ENCODE measurements at places on chromosomes 1 and 21.

GRCh38 chr1:903721-904271, 19.9 kb upstream of the SAMD11 start:
- no peak for DNase-seq

DNA sequence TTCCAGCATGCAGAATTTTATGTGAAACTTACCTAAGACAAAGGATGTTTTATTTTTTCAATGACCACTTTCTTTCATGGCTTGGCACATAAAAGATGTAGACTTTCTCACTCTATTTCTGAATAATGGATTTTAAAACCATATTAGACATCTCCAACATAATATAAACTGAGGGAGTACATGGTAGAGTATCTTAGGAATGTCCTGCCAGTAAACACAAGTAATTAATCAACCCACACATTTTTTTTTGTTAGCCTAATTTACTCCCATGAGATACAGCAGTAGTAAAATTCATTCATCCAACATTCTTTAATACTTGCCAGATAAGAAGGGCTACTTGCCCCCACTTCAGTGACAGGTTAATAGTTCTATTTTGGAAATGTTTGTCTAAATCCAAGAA, 235.4 kb upstream of the ADAMTS5 start:
- no peak for DNase-seq

DNA sequence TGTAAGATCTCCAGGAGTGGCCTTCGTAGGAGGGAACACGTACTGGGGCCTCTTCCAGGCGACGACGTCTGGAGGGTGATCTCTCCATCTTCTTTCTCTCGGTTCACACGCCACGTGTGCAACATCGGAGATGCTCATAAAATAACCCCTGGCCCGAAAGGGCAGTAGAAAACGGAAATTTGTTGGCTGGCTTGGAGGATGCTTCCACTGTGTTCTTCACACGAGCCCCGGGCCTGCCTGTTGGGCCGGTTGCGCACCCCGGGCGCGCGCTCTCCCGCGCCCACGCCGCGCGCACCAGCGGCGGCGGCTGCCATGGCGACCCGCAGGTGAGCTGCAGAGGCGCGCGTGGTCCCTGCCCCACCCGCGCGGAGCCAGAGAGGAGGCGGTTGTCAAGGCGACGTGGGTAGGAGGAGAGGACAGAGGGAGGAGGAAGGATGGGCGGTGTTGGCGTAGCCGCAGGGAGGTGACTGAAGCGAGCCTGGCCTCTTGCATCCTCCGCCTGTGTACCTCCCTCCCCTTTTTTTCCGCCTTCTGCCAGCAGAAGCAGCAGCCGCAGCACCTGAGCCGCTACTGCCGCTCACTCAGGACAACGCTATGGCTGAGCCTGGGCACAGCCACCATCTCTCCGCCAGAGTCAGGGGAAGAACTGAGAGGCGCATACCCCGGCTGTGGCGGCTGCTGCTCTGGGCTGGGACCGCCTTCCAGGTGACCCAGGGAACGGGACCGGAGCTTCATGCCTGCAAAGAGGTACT, at the start of gene ELAPOR1:
Gene ELAPOR1 (plus strand): TSS at position 526 of the 752 bp plus-strand sequence. CDS start 69 bp downstream, at position 595.
- DNase-seq: no peak

- DNase-seq: no peak
Observed at GRCh38 chr1:159790237-159790917, 9.6 kb downstream of the DUSP23 start.

DNA sequence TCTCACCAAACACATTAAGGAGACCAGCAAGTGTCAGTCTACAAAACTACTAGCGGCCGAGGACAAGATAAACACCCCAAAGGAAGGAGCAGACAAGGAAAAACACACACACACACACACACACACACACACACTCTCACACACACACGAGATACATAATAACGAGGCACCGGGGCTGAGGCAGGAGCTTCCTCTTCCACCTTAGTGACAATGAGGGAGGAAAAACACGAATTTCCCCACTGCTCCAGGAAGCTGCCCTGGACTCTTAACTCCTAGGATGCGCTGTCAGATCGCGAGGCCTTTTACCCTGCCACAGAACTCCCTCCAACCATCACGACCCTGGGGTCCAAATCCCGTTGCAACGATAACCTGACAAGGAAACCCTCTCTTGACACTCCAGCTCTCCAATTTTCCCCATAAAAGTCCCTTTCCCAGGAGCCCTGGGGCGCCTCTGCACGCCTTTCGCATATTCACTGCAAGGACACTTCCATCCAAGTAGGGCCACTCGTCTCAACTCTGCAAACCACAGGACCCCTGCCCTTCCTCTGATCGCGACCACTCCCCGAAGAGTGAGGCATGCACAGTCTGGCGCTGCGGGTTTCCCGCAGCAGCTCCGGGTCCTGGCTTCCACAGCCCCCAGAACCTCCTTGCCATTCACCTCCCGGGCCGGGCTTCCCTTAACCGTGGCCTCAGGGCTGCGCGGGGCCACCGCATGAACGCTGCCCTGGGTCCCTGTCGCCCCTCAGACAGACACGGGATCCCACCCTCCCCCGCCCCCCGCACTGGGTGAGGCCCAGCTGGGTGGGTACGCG, 581 bp downstream of the ETV3 start:
- DNase-seq: no peak

GRCh38 chr1:45864167-45865106, 61.0 kb downstream of the MAST2 start:
- DNase-seq: no peak

GRCh38 chr21:43740497-43741156, 21.7 kb downstream of the PDXK start:
- no peak for DNase-seq

DNA sequence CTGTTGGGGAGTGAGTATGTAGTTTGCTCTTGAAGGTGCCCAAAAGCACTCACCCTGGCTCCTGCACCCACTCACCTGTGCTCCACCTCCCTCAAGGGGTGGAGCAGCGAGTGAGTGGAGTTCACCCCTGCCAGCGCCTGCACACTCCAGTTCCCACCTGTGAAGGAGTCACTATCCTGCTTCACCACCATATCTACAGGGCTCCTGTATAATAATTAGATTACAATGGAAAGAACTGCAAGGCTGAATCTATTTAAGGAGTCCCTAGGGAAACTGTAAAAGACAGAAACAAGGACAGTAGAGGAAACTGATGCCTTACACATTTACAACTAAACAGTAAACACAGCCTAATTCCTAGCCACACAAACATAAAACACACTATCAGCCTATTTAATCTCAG, 4.1 kb downstream of the DNAI4 start:
- DNase-seq: no peak

DNA sequence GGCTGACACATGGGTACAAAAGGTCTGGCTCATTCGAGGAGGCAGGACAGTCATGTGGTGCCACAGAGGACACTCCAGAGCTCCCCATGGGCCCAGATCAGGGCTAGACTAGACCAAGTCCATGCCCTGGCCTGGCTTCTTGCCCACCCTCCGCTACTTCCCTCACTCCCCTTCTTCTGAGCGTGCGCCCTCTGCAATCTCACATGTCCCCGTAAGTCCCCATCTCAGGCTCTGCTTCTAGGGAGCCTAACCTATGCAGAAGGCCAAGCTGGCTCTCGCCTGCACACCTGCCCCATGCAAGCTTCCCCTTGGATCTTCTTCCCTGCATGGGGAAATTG, 553.6 kb downstream of the PTPRU start:
- DNase-seq: no peak

DNA sequence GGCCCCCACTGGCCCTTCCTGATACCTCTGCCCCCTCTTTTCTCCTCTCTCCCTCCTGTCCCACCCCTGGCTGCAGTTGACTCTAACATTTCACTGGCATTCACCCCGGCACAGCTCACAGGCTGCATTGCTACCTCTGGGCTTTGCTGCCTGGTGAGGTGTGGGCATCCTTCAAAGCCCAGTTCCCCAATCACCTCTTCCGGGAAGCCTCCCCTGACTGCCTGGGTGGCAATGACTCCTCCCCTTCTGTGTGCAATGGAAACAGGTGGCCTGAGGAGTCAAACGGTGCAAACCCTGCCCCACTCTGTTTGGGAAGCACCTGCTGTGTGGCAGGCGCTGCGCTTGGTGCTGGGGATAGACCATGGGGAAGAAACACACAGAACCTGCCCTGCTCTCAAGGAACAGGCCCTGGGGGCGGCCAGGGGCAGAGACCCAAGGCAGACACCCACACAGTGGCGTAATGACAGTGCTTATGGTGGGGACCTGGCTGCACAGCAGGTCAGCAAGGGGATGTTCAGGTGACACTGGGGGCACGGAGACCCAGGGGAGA, 39.3 kb upstream of the POFUT2 start:
- DNase-seq: no peak

- DNase-seq: no peak
Observed at GRCh38 chr1:14597343-14598006, 1.0 kb upstream of the KAZN start.

DNA sequence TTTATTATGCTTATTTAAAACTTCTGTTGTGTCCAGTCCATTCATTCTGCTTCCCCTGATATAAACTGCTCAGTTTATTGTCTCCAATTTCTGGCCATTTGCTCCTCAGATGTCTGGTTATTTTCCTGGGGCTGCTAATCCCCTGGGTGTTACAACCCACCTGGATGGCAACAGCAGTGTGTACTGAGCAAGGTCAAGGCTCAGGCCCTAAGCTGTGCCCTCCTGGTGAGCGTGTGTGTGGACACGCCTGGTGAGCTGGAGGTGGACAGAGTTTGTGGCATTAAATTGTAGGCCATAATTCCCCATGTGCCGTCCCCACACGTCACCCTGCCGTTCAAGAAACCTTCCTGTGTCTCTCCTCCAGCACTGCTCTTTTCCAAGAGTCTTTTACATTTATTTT, 18.1 kb upstream of the KIF1B start:
- DNase-seq: no peak

DNA sequence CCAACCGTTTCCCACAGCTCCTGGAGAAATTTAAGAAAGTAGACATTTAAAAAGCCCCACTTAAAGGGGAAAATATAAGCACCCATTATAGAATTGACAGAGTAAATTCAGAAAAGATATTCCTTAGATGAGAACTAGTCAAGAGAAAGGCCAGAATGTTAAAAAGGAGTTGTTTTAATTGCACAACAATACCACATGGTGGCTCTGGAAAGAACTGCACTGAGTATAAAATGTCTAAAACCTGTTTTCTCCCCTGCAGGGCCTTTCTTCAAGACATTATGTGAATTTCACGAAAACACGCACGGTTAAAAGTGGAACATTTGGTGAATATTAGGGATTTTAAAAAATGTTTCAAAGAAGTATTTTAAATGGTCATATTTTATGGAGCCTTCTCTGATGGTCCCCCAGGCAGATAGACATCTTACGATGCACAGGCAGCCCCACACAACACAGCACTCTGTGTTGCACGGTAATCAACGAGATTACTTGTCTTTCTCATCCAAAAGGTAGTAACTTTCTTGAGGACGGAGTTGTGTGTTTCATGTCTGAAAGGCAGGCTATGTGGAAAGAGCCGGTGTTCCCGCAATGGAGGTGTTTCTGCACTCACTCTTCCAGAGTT, 101.9 kb downstream of the PRRX1 start:
- no peak for DNase-seq

DNA sequence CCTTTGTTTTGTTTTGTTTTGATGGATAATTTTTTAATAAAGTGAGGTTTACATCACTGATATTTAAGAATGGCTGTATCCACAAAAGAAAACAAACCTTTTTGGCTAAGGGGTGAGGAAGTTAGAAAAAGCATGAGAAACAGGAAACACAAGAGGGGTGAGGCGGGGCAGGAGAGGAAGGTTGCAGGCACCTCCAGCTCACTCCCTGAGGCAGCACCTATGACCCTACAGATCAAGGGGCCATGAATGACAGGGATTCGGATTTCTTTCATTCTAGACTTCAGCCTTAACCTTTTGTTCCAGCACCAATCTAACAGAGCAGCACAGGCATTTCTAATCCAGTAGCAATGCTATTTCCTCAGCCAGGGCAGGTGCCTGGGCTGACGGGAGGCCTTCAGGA, 4.4 kb downstream of the CLCA4 start:
- no peak for DNase-seq

- no peak for DNase-seq
Observed at GRCh38 chr1:2415801-2416208, 3.4 kb upstream of the PEX10 start.

DNA sequence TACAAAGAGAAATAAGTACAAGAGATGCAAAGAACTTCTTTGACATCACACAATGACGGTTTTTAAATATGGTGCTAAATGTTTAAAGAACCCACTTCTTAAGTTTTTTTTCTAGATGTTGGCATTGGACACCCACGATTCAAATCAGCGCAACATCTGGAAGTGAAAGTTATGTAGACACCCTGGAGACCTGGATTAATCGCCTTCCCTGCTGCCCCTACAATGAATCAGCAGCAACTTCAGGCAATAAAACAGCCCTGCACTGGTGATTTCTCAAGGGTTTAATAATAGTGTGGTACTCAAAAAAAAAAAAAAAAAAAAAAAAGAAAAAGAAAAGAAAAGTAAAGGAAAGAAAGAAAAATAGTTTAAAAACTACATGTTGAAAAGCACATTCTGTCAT, 248.3 kb downstream of the NUF2 start:
- no peak for DNase-seq

GRCh38 chr1:230713915-230714764, at the start of gene AGT:
Gene AGT (minus strand): TSS chr1:230714122. CDS start chr1:230710823, 3,299 bp downstream.
- DNase-seq: no peak

DNA sequence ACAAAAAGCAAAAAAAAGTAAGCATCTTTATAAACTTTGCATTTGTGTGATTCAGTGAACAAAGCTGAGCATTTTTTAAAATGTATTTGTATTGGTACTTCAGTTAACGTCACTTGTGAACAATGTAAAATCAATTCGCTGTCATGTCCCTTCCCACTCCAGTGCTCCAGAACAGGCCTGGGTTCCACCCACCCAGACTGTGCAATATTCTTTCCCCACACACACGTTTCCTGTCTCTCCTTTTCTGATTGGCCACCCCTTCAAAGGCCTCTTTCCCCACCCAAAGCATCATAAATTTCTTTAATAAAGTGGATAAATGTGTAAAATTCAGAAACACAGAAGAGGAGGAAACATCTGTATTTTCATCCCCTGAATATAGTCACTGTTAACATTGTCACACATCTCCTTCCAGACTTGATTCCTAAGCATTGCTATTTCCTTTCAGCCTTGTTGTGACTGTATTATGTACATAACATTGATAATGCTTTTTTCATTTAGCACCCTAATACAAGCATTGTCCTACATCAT, 12.0 kb downstream of the CLEC20A start:
- no peak for DNase-seq

- no peak for DNase-seq
Observed at GRCh38 chr1:61284248-61284854, 202.0 kb downstream of the NFIA start.

GRCh38 chr21:15400905-15401304, 328.9 kb upstream of the USP25 start:
- no peak for DNase-seq

GRCh38 chr1:41318135-41318534, 43.1 kb upstream of the FOXO6 start:
- no peak for DNase-seq

DNA sequence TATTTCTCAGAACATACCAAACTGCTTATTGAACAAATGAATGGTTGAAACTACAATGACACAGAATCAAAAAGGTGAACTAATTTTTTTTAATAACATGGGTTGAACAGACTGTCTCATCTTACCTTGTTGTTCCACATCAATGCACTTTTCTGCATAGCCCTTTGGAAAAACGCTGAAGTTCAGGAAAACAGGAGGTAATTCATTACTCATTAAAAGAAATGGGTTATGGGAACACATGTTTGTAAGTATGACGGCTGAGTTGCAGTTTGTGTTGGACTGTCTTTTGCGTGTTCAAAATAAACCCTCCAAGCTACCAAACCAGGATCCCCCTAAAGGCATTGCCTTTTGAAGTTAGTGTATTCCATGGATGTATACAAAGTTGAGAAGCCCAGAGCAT, 514.9 kb upstream of the PKN2 start:
- DNase-seq: no peak

All from omental fat pad (tissue), 4 donors.